CD4-positive, alpha-beta T cell treated with Interleukin-17A for 1 hour (primary cell): ENCODE measurements at places on chromosomes 3 and 15.

GRCh38 chr3:45677033-45677446 lies 12.2 kb upstream of the SACM1L start:
- peak; percentile 66 for DNase-seq

DNA sequence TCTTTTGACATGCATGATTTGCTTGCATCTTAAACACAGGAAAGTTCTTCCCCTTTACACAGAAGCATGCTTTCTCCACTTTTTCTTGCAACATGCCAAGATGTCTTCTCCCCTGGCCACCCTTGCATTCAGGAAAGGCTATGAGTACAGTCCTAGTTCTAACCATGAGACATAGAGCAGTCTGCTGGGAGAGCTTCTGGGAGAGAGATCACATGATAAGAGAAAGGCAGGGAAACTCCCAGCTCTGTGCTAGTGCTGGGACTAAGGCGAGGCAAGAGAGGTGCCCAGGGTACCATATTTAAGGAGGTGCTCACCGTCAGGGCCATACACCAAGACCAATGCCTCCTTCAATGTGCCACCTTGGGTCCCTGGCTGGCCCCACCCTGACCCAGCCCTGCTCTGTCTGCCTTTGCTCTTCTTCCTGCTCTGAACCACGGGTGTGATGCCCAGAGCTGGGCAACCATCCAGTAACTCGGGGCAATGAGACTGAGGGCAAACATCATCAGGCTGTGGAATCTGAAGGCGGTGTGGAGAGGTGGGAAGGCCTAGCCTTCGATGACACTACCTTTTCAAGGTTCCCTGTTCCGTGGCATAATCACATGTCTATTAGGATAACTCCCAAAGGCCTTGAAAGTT lies 77.4 kb upstream of the PRR20G start:
- DNase-seq = no peak

GRCh38 chr15:76099388-76099787 lies 39.6 kb downstream of the TMEM266 start:
- DNase-seq = no peak

DNA sequence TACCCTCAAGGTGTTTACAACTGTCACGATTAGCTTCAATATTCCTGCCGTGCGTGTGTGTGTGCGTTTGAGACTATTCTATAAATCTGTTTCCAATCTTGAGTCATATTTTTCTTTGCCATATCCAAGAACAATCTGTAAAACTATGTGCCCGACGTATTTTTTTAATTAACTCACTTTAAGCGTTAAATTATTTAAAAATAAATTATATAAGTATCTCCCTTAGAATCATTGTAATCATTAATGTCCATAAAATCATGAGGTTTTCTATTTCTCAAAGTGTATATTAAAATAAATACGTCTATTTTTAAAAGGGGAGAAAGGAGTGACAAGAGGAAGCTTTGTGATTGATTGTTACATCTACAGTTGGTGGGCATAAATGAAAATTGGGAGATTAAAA lies 2.9 kb downstream of the SETMAR start:
- DNase-seq = no peak

- DNase-seq = no peak
Observed at GRCh38 chr3:181363231-181363630, 348.5 kb upstream of the SOX2 start.
